ENCODE measurements at places on chromosomes 11 and 22. TPM values are rescaled to one million over a fixed set of nuclear protein-coding genes. Genes with fewer than 3 reads are reported as not detected.
A peak's percentile ranks its signal among the peaks of the same experiment; 100 is the strongest.

GRCh38 chr11:32830413-32830738, 649 bp downstream of the PRRG4 start:
- DNase-seq: peak; percentile 50

- no peak for DNase-seq
Observed at GRCh38 chr11:132439711-132440255, 1069.4 kb downstream of the NTM start.

DNA sequence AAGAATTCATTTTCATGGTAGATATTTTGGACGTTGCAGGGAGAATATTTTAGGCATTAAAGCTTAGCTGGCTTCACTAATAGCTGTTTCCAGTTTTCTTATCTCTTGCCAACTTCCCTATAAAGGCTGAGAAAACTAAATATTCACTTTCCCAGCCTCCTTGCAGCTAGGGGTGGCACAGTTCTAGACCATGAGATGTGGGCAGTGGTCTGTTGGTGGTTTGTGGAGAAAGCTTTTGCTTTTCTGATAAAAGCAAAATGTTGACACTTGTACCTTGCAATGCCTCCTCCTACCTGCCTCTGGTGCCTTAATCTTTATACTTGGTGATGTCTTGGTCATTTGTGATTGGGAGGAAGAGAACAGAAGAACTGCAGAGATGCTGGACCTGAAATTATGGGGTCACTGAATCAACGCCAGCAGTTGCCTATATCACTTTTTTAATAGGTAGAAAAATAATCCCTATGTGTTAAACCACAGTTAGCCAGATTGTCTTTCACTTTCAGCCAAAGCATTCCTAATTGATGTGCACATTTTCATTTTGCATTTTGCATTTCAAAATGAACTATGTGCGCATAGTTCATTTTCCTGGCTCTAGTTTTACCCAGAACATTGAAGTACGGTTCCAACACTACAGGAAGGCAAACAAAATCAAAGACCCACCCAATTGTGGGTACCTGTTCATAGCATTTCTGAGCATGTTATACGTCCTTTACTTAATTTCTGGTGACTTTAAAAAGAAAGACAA, 24.9 kb upstream of the ABTB2 start:
- no peak for DNase-seq

- no peak for DNase-seq
Observed at GRCh38 chr22:26276529-26277160, 107.4 kb downstream of the SEZ6L start.

GRCh38 chr11:120689596-120690275, 178.2 kb downstream of the GRIK4 start:
- DNase-seq: no peak

GRCh38 chr11:128022007-128022368, 565.4 kb downstream of the ETS1 start:
- no peak for DNase-seq

GRCh38 chr11:123536690-123537437, 106.8 kb downstream of the GRAMD1B start:
- no peak for DNase-seq

DNA sequence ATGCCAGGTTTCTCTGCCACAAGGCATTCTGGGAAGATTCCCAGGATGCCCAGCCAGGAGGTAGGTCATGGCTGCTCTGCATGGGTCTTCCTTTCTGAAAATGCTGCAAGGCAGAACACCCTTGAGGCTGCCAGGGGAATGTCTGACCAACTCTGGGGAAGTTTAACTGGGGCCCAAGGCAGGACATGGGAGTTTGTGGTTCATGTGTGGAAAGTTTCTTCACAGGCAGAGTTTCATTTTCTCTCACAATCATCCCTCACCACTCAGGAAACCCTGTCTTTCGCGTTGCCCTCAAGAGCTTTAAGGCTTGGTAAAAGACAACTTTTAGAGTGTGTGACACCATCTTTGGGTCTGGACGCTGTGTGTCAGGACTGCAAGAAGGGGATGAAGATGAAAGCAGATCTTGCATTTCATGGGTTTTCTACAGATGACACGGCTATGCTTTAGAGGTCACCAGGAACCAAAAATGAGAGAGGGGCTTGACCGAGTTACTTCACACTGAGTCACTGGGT, 133.5 kb downstream of the CD44 start:
- no peak for DNase-seq

DNA sequence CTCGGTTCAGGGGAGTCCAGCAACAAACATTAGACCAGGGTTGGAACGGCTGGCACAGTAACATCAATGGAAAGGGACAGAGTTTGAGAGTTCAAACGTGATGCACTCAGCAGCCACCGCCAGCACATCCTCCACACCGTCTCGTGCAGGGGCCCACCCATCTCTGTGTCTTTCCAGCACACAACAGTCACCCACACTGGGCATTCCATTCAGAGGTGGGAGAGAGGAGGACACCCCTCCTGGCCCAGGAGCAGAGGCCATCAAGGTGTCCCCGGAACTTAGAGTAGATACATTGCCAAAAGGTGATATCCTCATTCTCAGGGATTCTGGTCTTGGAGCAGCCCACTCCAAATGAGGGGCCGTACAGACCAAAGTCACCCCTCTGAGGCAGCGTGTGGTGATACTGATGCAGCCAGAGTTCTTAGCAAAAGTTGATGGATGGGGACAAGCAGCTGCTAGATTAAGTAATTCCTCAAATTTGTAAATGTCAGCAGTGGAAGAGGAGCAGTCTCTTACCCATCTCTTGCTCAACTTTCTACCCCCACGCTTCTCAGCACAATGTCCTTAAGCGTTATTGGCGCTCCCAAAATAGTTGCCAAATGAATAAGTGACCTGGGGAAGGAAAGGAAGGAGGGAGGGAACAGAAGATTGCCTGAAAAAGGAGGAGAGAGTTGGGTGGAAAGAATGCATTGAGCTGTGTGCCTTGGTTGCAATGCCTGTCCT, 5.5 kb downstream of the SNAP29 start:
- DNase-seq: no peak

DNA sequence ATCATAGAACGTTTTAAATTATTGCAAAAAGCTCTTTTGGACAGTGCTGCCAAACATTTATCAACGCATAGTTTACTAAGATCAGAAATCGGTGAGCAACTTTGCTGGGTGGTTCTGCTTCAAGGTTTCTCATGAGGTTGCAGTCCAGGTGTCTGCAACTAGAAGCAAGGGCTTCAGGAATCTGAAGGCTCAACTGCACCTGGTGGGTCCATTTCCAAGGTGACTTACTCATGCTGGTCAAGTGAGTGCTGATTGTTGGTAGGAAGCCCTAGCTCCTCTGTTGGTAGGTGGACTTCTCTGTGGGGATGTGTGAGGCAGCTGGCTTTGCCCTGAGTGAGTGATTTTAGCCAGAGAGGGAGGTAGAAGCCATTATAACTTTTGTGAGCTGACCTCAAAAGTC, 22.5 kb downstream of the ARHGEF12 start:
- DNase-seq: no peak

DNA sequence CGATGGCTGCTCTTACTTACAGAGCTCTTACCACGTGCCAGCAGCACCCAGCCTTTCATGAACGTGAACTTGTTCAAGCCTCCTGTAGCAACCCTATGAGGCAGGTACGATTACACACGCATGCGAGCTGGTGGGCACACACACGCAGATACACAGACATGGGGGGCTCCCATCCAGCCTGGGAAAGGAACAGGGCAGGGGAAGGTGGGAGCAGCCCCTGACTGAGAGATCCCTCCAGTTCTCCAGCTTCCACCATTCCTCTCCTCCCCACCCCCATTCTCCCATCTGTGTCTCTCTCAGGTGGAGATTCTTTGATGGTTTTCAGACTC, 37.6 kb upstream of the WNT11 start:
- DNase-seq: peak; percentile 23

GRCh38 chr11:12508151-12508751, 130.9 kb downstream of the PARVA start:
- no peak for DNase-seq

GRCh38 chr22:21819183-21819770, 48.2 kb downstream of the MAPK1 start:
- no peak for DNase-seq

DNA sequence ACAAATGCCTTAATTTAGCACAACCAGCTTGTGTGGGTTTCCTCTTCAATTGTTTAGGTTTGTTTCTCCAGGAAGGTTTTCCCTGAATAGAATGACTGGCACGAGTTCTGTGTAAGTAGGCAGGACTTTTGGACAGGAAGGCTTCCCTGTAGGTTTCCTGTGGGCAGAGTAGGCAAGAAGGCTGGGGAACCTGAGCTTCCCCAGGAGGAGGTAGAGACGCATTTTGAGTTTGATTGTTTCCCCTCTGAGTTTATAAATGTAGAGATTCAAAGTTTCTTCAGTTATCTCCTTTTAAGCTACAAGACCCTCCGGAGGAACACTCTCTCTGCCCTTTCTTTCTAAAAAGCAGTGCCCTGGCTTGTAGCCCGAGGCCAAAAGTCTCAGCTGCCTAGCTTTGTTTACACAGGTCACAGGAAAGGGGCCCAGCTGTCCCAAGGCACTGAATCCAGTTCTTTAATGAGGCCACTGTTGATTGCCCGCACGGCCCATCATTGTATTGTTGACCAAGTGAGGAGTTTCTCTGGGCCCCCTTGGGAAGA, 66.6 kb upstream of the RDX start:
- DNase-seq: no peak

DNA sequence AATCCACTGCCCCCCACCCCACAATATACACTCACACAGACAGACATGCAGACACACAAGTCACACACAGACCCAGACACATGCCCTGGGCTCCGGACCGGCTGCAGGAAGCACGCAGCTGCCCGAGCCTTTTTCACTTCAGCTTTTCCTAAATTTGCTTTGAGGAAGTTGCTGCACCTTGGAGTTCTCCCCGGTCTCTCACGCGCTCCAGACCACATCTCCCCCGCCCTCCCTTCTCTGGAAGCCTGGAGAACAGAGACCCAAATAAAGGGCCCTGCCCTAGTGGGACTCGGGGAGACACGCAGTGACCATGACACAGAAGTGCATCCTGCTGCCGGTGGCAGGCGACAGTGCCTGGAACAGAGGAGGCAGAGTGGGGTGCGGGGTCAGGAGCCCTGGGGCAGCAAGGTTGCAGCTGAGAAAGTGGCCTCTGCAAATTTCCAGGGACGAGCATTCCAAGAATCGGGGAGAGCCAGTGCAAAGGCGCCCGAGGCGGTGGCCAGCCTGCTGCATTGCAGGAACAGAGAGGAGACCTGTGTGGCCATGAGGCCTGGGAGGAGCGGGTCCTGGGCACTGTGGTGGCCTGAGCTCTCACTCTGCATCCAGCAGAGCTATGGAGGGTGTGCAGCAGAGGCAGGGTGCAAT, 19.1 kb downstream of the RPL3 start:
- peak; percentile 76 for DNase-seq

GRCh38 chr22:49827853-49828598, at the start of gene BRD1:
TSS of gene BRD1 (minus strand) at chr22:49827873. CDS start at chr22:49824317, 3,556 bp downstream.
- peak; percentile 78 for DNase-seq

DNA sequence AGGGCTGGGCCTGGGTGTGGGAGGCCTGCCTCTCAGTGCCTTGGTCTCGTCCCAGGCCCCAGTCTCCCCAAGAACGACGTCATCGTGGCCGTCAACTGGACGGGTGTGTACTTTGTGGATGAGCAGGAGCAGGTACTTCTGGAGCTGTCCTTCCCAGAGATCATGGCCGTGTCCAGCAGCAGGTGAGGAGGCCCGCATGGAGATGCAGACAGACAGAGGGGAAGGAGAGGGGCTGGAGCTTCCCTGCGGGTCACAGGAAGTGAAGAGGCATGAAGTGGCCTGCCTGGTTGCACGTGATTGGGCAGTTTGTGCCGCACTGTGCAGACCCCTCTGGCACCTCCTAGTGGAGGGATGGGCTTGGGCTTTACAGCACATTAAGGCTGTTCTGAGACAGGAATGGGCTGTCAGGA, 70.4 kb downstream of the MYO7A start:
- no peak for DNase-seq

GRCh38 chr11:46694072-46694471, 6.3 kb downstream of the ARHGAP1 start:
- no peak for DNase-seq

DNA sequence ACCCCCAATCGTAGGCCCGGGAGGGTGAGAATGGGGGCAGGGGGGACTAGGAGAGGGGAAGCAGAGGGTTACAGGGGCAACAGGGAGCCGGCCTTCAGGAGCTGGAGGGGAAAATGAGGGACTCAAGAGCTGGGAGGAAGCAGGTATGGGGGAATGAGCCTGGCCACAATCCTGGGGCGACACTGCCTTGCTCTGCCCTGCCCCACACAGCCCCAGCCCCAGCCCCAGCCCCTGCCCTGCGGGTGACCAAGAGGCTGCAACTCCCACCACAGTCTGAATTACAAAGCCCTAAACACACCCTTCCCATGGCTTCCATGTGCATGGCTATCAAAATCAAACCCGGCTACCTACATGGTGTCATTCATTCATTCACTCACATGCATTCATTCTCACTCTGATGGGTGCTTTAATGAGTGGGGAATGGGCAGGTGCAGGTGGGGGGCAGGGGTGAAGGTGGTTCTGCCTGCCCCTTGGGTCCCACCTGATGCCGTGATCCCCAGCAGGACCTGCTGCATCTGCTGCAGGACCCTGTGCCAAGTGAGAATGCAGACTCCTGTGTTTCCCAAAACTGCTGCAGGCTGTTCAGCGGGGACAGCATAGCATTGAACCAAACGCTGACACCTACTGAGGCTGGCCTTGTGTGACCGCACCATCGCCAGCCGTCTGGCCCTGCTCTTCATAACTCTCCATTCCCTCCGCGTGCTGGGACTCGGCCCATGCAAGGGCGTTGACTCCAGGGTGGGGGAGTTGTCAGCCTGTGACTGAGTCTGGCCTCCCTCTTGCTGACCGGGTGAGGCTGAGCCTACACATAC, 9.5 kb upstream of the LINC01488 start:
- no peak for DNase-seq

- DNase-seq: no peak
Observed at GRCh38 chr11:134583397-134583990, 171.5 kb upstream of the B3GAT1 start.

GRCh38 chr22:19291218-19291579, 320 bp downstream of the CLTCL1 start:
- peak; percentile 65 for DNase-seq

GRCh38 chr11:130798280-130798679, 118.0 kb downstream of the SNX19 start:
- no peak for DNase-seq

GRCh38 chr11:118359295-118359958, at the start of gene UBE4A:
TSS of gene UBE4A (plus strand) at chr11:118359600. CDS start at chr11:118365081, 5,481 bp downstream.
- DNase-seq: peak; percentile 97

The GAS2 gene
- 2.6 TPM for total RNA-seq

The TRPM5 gene
- not detected for total RNA-seq

The CAPN5 gene
- total RNA-seq: 7.2 TPM

The LRRC74B gene
- total RNA-seq: 3.6 TPM

The OR9Q2 gene
- not detected for total RNA-seq

The OR10D3 gene
- not detected for total RNA-seq

The NEFH gene
- 1.0 TPM for total RNA-seq

The C11orf65 gene
- 1.3 TPM for total RNA-seq

The HTR3B gene
- not detected for total RNA-seq

The FAM180B gene
- 0.53 TPM for total RNA-seq

The KRTAP5-9 gene
- total RNA-seq: not detected

The LGR4 gene
- 7.5 TPM for total RNA-seq

The DNAJB7 gene
- not detected for total RNA-seq

The ARHGEF17 gene
- 56.5 TPM for total RNA-seq

The RBFOX2 gene
- 50.1 TPM for total RNA-seq

The OR51E1 gene
- not detected for total RNA-seq

The NAALADL1 gene
- total RNA-seq: 12.2 TPM
